ENCODE measurements at places on chromosomes 1 and 21.

- no peak for DNase-seq
Measured at GRCh38 chr1:225677350-225678124, 24.6 kb upstream of the ENAH start.

GRCh38 chr1:24984800-24985522 is 54.9 kb upstream of the RUNX3 start:
- DNase-seq, result no peak

- no peak for DNase-seq
Measured at GRCh38 chr1:89563957-89564604, 39.5 kb downstream of the LRRC8B start.

DNA sequence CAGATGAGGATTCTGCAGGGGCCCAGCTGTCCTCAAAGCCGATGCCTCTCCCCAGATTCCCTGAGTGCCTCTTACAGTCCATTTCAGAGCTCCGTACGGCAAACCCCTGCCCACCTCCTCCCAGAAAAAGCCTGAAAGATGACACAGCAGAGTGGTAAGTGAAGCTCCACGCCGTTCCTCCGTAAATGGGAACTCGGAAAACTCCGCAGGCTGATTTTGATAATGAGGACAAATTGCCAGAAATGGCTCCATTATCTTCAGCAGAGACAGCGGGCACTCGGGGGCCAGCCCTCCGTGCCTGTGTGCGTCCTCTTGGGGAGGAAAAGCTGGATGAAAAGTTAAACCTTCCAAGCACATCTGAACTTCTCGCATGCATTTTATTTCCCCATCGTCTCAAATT is 81.1 kb downstream of the NPHP4 start:
- DNase-seq, result no peak

DNA sequence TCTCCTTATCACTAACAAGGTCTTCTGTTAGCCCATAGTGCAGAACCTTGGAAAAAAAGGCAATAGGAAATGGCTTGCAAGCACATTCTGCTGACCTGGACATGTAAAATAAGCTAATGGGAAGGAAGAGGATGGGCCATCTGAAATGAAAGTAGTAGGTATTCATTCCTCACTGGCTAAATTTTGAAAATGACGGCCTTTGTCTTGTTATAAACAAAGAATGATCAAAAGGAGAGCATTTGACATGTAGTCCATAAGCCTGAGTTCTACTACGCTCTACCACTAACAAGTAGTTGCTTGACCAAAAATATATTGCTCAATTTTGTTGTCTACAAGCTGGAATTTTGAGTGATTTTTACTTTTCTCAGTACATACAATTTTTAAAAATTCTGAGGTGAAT is 75.6 kb downstream of the TBX15 start:
- no peak for DNase-seq

Data from brain microvascular endothelial cell (primary cell).